ENCODE measurements at places on chromosomes 4 and X. TPM values are rescaled to one million over a fixed set of nuclear protein-coding genes. Genes with fewer than 3 reads are reported as not detected.

DNA sequence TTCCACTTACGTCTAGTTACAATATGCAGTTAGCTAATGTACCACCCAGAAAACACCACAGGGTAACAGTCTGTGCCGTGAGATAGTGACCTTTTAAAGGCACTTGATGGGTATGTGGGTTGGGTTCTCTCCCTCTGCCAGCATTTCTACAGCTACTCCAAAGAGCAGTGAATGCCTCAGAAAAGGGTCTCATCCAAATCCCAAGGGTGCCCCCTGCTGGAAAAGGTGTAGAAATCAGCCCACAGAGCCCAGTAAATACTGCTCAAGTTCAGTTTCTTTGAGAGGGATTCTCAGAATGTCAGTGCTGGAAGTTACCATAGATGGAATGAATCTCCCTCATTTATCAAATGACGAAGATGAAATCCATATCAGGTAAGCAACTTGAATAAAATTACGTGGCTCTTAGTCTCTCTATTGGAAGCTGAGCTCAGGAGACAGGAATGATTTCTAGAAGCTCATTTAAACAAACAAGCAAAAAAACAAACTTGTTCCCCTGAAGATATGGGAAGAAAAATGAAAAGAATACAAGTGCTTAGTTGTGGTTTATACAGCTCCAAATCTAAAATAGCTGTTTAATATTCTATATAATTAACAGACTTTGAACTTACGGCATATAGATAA lies 9.5 kb downstream of the RNF175 start:
- no peaks in the 10 kb centered on the region for H3K36me3 ChIP-seq
- peak; percentile 85 for DNase-seq
- H3K27me3 ChIP-seq, result peaks cover 11% of the 10 kb centered on the region
- no peak overlapping the region for H3K4me3 ChIP-seq
- peaks cover 4% of the 10 kb centered on the region for H3K4me1 ChIP-seq

GRCh38 chr4:76811604-76812412 lies 86.1 kb downstream of the SOWAHB start:
- H3K27me3 ChIP-seq, result peaks cover 9% of the 10 kb centered on the region
- no peak overlapping the region for H3K4me3 ChIP-seq
- no peak for DNase-seq
- no peaks in the 10 kb centered on the region for H3K4me1 ChIP-seq

CLDN22 gene
- not detected for total RNA-seq

SYTL5 gene
- total RNA-seq, result not detected

- no peak for DNase-seq
- no peaks in the 10 kb centered on the region for H3K36me3 ChIP-seq
- H3K4me3 ChIP-seq, result no peak overlapping the region
- peaks cover 12% of the 10 kb centered on the region for H3K4me1 ChIP-seq
- no peak overlapping the region for H3K27ac ChIP-seq
These were observed 328.4 kb downstream of the CAMK2D start for GRCh38 chr4:113433116-113433515.

- H3K27me3 ChIP-seq, result no peaks in the 10 kb centered on the region
- H3K36me3 ChIP-seq, result no peaks in the 10 kb centered on the region
- H3K4me1 ChIP-seq, result peaks cover 2% of the 10 kb centered on the region
- H3K4me3 ChIP-seq, result no peak overlapping the region
These were observed 19.9 kb downstream of the MAGEB17 start for GRCh38 chrX:16187024-16187760.

TMPRSS11D gene
- total RNA-seq, result not detected

CXorf66 gene
- not detected for total RNA-seq

- no peaks in the 10 kb centered on the region for H3K36me3 ChIP-seq
- H3K4me1 ChIP-seq, result no peaks in the 10 kb centered on the region
- no peak overlapping the region for H3K4me3 ChIP-seq
- no peak for DNase-seq
These were observed 98.8 kb downstream of the ADRA2C start for GRCh38 chr4:3864742-3865721.

DNA sequence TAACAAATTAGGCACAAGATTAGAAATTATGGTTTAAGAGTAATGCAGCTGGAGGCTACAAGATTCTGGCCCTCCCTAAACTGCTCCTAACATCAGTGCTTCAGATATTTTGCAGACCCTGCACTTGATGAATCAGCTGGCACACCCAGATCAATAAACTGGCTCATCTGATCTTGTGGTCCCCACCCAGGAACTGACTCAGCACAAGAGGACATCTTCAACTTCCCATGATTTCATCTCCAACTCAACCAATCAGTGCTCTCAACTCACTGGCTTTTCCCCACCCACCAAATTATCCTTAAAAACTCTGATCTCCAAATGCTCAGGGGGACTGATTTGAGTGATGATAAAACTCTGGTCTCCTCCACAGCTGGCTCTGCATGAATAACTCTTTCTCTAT lies 21.7 kb upstream of the TMEM33 start:
- H3K4me1 ChIP-seq, result peaks cover 6% of the 10 kb centered on the region
- no peaks in the 10 kb centered on the region for H3K36me3 ChIP-seq
- no peak overlapping the region for H3K27ac ChIP-seq
- DNase-seq, result no peak
- no peak overlapping the region for H3K4me3 ChIP-seq

- H3K27me3 ChIP-seq, result no peaks in the 10 kb centered on the region
- H3K36me3 ChIP-seq, result no peaks in the 10 kb centered on the region
- H3K4me3 ChIP-seq, result no peak overlapping the region
- H3K4me1 ChIP-seq, result no peaks in the 10 kb centered on the region
These were observed 164.0 kb downstream of the STK32B start for GRCh38 chr4:5215321-5215720.

GRCh38 chrX:104564335-104564734 lies 1.7 kb upstream of the IL1RAPL2 start:
- no peak for DNase-seq
- no peak overlapping the region for H3K27ac ChIP-seq
- H3K36me3 ChIP-seq, result no peaks in the 10 kb centered on the region
- no peak overlapping the region for H3K4me3 ChIP-seq
- H3K4me1 ChIP-seq, result no peaks in the 10 kb centered on the region

PNMA3 gene
- total RNA-seq, result 1.9 TPM

DNA sequence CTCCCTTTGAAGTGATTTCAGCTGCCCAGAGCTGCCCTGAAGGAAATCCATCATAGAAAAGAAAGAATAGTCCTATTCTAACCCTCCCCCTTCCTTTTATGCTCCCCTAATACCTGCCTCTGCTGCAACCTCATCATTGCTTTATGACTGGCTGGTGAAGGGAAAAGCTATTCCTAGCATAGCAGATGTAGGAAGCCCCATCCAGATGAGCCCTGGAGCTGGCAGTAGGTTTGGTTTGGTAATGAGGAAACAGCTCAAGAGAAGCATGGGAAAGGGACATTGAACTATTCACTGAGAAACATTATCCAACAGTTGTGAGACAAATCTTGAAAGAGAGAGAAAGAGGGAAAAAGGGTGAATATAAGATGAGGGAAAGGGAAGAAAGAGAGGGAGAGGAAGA lies 29.2 kb downstream of the ARSJ start:
- H3K36me3 ChIP-seq, result no peaks in the 10 kb centered on the region
- H3K4me3 ChIP-seq, result no peak overlapping the region
- H3K27me3 ChIP-seq, result peaks cover 4% of the 10 kb centered on the region
- H3K27ac ChIP-seq, result no peak overlapping the region
- DNase-seq, result no peak
- no peaks in the 10 kb centered on the region for H3K4me1 ChIP-seq

TMEM35A gene
- not detected for total RNA-seq

DNA sequence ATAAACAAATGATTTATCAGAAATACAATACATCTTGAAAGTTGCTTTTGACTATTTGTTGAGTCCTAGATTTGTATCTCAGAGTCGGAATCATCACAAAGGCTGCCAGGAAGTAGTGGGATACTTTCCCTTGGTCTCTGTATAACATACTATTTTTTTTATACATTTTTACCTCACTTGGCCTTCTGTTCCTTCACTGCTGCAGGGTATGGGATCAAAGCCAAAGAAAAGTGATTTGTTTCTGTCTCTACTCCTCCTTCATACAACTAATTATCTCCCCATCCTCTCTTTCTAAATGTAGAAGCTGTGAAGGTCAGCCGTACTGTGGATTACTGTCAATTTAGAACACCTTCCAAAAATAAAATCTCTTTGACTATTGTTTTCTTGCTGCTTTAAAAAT lies 24.9 kb downstream of the PALLD start:
- no peak overlapping the region for H3K27ac ChIP-seq
- no peak overlapping the region for H3K4me3 ChIP-seq
- H3K36me3 ChIP-seq, result no peaks in the 10 kb centered on the region
- no peaks in the 10 kb centered on the region for H3K4me1 ChIP-seq

PRKG2 gene
- total RNA-seq, result 0.25 TPM

DNA sequence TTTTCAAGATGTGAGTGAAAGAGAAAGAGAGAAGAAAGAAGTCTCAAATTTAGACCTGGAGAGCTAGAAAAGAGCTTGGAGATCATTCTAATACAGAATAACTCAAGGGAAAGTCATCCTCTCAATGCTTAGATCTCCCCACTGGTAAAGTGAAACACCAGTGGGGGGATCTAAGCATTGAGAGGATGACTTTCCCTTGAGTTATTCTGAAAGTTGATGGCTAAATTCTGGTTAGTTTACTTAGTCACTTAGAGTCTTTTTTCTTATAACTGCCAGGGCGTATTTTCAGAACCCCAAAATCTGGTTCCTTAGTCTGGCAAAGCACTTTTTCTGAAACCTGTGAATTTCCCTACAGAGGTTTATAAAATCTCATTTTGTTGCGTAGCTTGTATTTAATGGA lies 198.6 kb downstream of the ARHGAP24 start:
- H3K27me3 ChIP-seq, result no peaks in the 10 kb centered on the region
- no peak overlapping the region for H3K4me3 ChIP-seq
- no peaks in the 10 kb centered on the region for H3K36me3 ChIP-seq
- no peak overlapping the region for H3K27ac ChIP-seq
- no peak for DNase-seq

DNA sequence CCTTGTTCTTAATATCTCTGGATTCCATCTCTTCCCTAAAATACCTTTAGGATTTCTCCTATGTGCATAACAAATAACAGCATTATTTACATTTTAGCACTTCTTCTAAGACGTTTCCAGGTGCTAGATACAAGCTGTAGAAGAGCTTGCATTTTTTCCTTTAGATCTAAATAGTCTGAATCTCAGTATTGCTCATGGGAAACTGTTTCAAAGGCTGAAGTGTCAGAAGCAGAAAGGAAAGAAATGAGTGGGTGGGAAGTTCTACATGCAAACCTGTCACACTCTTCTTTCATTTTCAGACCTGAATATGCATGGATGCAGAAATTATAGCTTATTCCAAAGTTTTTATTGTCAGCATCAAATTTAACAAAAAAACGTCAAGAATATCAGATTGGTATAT lies 41.8 kb downstream of the FGF13 start:
- H3K36me3 ChIP-seq, result no peaks in the 10 kb centered on the region
- no peaks in the 10 kb centered on the region for H3K4me1 ChIP-seq
- H3K27ac ChIP-seq, result no peak overlapping the region
- H3K4me3 ChIP-seq, result no peak overlapping the region

DNA sequence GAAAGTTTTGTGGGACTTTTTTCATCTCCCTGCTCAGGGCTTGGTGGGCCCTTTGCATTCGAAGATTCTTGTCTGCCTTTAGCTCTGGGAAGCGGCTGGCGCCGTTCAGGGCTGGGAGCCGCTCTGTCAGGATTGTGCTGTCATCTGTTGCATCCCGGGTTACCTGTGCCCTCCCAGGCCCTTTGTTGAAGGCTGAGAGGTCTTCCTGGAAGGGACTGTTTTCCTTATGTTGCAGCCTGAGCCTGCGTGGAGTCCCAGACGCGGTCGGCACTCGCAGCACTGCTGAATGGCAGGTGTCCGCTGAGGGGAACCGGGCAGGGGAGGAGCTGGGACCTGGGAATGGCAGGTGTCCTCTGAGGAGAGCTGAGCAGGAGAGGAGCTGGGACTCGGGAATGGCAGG lies 15.9 kb downstream of the RGS12 start:
- H3K36me3 ChIP-seq, result no peaks in the 10 kb centered on the region
- peaks cover 3% of the 10 kb centered on the region for H3K27me3 ChIP-seq
- no peak overlapping the region for H3K4me3 ChIP-seq
- H3K4me1 ChIP-seq, result peaks cover 24% of the 10 kb centered on the region
- no peak overlapping the region for H3K27ac ChIP-seq

DNA sequence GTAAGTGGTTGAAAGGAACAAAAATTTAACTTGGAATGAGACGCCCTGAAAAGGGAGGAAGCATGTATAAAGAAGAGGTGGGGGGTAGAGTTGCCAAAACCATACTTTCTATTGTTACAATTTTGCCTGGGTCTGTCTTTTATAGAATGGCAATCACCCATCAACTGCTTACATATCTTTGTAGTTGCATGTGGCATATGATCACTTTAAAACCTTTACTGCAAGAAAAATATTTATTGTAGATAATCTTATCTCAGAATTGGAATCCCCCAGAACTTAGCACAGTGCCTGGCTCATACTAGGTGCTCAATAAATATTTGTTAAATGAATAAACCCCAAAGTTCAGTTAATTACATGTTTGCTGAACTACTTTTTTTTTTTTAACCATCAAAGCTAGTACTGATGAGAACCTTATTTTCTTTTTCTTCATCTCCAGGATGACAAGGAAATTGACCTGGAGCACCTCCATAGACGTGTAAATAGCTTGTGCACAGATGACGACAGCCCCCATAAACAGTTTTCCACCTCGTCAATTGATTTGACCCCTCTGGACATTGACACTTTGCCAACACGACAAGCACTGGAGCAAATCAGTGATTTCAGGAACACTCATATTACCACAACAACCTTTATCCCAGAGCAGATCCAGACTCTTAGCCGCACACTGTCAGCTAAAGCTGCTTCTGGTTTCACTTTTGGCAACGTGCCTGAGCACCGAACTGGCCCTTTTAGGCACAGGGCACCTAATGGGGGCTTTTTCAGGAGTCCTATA lies 56.7 kb upstream of the ATOH1 start:
- H3K36me3 ChIP-seq, result no peaks in the 10 kb centered on the region
- DNase-seq, result no peak
- no peaks in the 10 kb centered on the region for H3K4me1 ChIP-seq
- H3K4me3 ChIP-seq, result no peak overlapping the region
- H3K27ac ChIP-seq, result no peak overlapping the region

GRCh38 chr4:43607827-43608461 lies 715.4 kb downstream of the GRXCR1 start:
- H3K27ac ChIP-seq, result no peak overlapping the region
- DNase-seq, result no peak
- H3K4me1 ChIP-seq, result no peaks in the 10 kb centered on the region
- H3K36me3 ChIP-seq, result no peaks in the 10 kb centered on the region
- H3K4me3 ChIP-seq, result no peak overlapping the region

DNA sequence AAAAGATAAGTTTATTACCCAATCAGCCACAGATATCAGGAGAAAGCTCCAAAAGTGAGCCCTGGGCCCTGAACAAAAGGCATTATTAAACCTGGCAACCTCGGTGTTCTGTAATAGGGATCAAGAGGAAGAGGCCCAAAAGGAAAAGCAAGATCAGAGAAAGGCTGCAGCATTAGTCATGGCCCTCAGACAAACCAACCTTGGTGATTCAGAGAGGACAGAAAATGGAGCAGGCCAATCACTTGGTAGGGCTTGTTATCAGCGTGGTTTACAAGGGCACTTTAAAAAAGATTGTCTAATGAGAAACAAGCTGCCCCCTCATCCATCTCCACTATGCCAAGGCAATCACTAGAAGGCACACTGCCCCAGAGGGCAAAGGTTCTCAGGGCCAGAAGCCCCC lies 75.7 kb downstream of the AGTR2 start:
- no peak overlapping the region for H3K27ac ChIP-seq
- H3K4me1 ChIP-seq, result no peaks in the 10 kb centered on the region
- no peak for DNase-seq
- no peaks in the 10 kb centered on the region for H3K27me3 ChIP-seq

- H3K27ac ChIP-seq, result no peak overlapping the region
- H3K4me3 ChIP-seq, result no peak overlapping the region
- no peak for DNase-seq
- no peaks in the 10 kb centered on the region for H3K27me3 ChIP-seq
- no peaks in the 10 kb centered on the region for H3K36me3 ChIP-seq
These were observed 12.4 kb upstream of the CYBB start for GRCh38 chrX:37767430-37767829.
